Esophagus squamous epithelium (tissue), 5 donors: ENCODE measurements at places on chromosomes 11 and 22.

DNA sequence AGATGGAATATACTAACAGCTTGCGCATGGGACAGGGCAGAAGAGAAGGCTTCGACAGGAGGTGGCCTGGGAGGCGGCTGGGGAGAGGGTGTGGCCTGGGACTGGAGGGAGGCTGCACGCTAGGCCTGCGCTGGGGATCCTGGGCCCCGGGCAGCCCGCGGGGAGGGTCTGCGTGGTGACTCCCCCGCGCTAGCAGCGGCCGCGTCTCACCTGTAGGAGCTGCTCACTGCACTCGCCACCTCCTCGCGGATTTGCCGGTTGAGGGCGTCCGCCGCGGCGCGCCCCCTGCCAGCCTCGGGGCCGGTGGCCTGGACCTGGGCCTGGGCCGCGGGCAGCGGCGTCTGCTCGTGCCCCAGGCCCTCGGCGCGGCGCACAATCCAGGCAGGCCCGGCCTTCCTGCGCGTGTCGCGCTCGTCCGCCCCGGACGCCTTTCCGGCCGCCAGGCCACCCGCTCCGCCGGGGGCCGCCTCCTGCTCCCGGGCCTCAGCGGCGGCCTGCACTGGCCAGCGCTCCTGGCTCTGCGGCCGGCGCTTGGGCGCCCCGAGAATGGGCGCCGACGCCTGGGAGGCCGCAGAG is 1.5 kb downstream of the MAP6 start:
- DNase-seq = no peak

GRCh38 chr11:104679258-104679657 is 219.0 kb downstream of the CASP12 start:
- no peak for DNase-seq

GRCh38 chr11:68509066-68509465 is 48.5 kb downstream of the PPP6R3 start:
- no peak for DNase-seq

- DNase-seq = no peak
Observed at GRCh38 chr11:100584201-100584985, 102.7 kb upstream of the ARHGAP42 start.

DNA sequence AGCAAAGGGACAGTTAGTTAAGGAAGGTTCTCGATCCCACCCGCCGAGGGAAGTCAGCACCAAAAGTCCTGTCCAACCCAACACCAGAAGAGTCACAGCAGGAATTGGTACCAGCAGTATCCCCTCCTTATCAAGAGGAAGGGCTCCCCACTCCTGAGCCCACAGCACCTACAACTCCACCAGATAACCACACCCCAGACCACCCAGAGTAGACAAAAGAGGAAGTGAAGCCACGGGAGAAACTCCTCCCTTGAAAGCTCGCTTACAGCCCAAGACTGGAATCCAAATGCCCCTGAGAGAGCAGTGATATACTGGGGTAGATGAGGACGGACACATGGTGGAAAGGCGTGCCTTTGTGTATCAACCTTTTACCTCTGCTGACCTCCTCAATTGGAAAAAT is 7.3 kb upstream of the CD5 start:
- DNase-seq = no peak

GRCh38 chr11:122642971-122643370 is 12.6 kb upstream of the UBASH3B start:
- DNase-seq = no peak

- DNase-seq = no peak
Observed at GRCh38 chr11:17421781-17422180, 33.3 kb upstream of the KCNJ11 start.

DNA sequence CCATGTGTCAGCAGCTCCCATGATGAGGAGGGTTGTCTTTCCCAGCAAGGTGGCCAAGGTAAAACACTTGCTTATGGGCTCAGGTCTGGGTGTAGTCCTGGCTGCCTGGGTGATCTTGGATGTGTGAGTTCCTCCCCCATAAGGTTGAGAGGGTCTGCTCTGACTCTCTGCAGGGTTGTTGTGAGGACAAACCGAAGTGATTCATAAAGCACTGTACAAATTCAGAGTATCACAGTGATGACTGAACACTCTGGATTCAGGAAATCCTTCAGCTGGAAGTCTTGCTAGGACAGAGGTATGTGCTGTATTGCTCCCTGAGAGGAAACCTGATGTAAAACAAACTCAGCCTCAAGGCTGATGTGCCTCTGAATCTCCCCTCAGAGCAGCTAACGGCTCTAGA is 220.9 kb upstream of the PITPNB start:
- DNase-seq = no peak

- DNase-seq = no peak
Observed at GRCh38 chr11:111602865-111603610, 789 bp downstream of the SIK2 start.

- no peak for DNase-seq
Observed at GRCh38 chr22:36079041-36079440, 50.4 kb upstream of the RBFOX2 start.

DNA sequence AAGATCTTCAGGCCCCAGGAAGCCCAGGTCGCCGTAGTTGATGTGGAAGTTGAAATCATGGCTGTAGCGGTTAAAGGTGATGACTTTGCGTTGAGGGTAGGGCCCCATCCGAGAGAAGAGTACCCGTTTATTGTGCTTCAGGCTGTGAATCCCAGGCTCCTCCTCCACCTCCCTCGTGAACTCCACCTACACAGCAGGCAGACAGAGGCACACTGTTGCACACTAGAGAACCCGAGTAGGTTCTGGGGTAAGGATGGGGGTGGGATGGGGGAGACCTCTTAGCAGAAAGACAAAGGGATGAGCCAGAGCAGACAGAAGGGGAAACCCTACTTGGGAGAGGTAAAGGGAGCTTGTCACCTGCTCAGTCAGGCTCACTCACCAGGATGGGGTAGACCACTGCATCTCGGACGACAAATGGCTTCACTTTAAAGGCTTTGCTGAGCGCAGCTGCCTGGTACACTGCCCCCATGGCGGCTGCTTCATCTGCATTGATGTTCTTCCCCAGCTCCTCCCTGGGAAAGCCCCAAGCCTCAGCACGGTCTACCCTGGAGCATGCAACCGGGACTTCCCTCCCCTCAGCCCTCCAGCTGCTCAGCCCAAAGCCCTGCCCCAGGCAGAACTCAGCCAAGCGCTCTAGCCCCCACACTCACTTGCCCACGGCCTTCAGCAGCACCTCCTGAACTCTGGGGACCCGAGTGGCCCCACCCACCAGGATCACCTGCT is 5.4 kb downstream of the HYOU1 start:
- no peak for DNase-seq

- DNase-seq = no peak
Observed at GRCh38 chr22:18968011-18968749, 32.1 kb upstream of the PRODH start.

- DNase-seq = no peak
Observed at GRCh38 chr11:116701876-116702275, 70.9 kb downstream of the BUD13 start.

DNA sequence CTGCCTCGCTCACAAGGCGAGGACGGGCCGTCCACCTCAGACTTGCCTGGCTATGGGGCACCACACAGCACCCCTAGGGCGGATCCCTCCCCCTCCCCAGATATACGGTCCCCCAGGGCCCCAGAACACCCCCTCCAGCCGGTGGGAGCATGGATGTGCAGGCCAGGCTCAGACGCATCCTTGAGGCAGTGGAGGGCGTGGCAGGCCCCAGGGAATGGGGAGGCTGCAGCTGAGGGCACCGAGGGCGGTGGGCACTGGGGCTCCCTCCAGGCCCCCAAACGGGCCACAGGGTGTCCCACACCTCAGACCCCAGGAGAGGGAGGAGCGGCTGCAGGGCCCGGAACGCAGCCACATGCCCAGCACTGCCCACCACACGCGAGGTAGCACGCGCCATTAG is 12.1 kb downstream of the TTLL8 start:
- no peak for DNase-seq

GRCh38 chr11:59758401-59759037 is 3.3 kb downstream of the STX3 start:
- DNase-seq = no peak
